G401 (cell line): ENCODE measurements at places on chromosomes 7 and 10.

- no peak for DNase-seq
Measured at GRCh38 chr7:20730611-20731010, 56.1 kb downstream of the SP8 start.

DNA sequence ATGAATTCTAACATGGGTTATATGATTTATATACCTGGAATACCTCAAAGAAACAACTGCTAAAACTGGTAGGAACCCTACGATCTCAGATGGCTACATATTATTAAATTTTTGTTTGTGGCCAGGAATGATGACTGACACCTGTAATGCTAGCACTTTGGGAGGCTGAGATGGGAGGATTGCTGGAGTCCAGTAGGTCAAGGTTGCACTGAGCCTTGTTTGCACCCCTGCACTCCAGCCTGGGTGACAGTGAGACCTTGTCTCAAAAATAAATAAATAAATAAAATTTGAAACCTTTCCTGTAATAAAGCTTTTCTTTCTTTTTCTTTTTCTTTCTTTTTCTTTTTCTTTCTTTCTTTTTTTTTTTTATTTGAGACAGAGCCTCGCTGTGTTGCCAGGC lies 61.2 kb downstream of the MPLKIP start:
- DNase-seq, result no peak

DNA sequence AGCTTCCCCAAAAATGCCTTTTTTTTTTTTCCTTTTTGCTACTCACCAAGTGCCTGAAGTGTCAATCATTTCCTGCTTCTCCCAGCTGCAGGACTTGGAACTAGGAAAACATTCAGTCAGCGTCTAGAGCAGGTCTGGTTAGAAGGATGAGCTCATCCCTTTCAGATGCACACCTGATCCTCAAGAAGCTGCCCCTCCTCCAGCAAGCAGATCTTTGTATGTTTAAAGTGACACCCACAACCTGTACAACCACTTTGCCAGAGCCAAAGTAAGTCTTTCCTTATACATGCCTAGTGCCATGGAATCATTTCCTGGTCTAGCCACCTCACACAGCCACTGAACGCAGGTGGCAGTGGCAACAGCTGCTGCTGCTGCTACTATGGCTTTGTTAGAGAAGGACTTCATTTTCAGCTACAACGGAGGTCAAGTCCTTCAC lies 10.4 kb upstream of the USP54 start:
- DNase-seq, result no peak

DNA sequence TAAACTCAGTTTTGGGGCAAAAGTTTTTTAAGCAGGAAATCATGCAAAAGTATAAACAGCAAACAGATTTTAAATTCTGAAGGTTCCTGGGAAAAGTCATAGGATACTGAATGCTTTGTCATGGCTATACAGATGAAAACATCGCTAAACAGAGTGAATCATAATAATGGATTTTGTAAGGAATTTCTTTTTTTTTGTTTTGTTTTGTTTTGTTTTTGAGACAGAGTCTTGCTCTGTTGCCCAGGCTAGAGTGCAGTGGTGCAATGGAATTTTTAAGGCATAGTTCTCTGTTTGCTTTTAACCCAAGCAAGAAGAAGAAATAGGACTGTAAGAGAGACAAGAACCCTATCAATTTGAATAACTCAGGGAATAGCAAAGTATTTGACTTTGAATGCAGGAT lies 285.3 kb downstream of the NRG3 start:
- no peak for DNase-seq

DNA sequence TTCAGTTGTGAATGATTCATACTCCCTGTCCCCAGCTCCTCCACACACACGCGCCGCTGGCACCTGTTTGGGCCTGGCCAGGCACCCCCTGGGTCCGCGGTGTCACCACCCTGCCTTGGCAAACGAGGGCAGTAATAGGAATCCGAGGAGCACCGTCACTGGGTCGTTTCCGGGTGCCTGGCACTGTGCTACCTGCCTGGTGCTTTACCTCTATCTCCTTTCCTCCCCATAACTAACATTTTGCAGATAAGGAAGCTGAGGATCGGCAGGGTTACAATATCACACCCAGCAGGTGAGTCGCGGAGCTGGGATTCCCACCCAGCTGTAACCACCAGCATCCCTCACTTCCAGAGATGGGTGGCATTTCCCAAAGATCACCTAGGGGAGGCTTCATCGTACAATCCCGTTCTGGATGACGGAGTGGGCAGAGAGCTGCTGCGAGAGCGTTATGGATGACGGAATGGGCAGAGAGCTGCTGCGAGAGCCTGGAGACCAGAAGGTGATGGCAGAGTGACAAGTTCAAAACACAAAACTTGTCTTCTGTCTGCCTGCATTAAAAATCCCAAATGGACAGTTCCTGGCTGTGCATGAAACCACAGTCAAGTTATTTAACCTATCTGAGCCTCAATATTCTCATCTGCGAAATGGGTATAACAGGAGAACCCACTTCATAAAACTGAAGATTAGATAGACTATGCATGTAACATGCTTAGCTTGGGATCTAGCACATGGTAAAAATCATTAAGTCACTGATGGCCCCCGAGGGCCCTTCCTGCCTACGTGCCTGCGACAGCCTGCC lies 1.1 kb upstream of the HSPA12A start:
- DNase-seq, result no peak

DNA sequence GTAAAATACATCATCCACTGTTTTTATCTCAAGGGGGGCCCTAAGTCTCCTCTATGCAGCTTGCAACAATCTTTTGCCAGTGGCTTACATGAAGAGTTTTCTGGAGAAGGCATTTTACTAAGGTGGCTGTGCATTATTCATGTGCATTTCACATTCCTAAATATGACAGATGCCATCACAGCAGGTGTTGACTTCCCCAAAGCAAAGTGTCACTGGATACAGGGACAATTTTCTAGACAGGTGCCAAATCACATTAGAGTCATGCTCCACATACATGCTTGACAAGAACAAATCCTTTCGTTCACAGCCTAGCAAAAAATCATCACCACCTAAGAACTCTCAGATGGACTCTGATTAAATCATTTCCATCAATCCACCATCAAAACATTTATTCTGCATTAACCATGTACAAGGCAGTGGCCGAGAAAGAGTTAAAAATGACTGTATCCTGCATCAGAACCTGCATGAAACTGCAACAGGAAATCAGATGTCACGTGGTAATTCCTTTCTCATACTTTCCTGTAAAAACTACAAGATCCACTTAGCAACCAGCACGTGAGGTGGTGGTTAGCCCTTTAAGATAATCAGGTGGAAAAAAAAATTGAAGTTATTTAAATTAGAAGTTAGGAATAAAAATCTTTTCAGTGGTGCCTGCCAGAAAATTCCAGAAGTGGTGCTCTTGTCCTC lies 88.2 kb upstream of the AFAP1L2 start:
- peak; percentile 95 for DNase-seq

GRCh38 chr10:93879273-93879672 lies 14.5 kb upstream of the SLC35G1 start:
- no peak for DNase-seq

- DNase-seq, result peak; percentile 33
Measured at GRCh38 chr7:151503902-151504714, 15.6 kb downstream of the RHEB start.

GRCh38 chr10:132449051-132449810 lies 52.2 kb downstream of the PWWP2B start:
- peak; percentile 24 for DNase-seq
